ENCODE measurements at places on chromosomes 2 and 18. TPM values are rescaled to one million over a fixed set of nuclear protein-coding genes. Genes with fewer than 3 reads are reported as not detected.

GRCh38 chr18:67845035-67845434 is 328.5 kb upstream of the DSEL start:
- no peak for DNase-seq

- no peak for DNase-seq
These were observed 20.1 kb upstream of the MREG start for GRCh38 chr2:216033403-216033802.

DNA sequence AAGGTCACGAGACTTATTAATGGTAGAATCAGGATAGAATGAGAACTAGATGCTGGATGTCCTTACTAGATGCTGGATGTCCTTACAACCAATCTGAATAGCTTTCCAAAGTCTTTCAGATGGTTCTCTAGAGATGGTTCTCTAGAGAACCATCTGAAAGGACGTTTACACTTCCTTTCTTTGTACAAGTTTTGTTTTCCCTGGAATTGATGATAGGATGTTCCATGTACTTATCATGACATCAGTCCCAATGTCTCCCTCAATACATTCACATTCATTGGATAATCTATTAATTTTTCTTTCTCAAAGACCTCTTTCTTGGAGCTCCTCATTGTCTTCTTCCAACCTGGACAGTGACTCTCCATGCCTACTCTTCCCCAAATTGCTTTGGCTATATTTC is 28.2 kb upstream of the RUFY4 start:
- no peak for DNase-seq

DNA sequence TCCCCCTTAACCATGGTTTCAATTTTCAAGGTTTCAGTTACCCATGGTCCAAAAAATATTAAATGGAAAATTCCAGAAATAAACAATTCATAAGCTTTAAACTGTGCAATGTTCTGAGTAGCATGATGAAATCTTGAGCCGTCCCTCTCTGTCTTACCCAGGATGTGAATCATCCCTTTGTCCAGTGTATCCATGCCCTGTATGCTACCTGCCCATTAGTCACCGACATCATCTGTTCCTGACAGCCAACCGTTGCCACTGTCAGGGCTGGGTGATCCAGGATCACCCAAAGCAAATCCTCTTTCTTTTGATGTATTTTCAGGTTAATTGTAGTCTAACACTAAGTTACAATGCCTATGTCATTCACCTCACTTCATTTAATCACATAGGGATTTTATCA is 15.7 kb upstream of the OLA1 start:
- peak; percentile 50 for DNase-seq

DNA sequence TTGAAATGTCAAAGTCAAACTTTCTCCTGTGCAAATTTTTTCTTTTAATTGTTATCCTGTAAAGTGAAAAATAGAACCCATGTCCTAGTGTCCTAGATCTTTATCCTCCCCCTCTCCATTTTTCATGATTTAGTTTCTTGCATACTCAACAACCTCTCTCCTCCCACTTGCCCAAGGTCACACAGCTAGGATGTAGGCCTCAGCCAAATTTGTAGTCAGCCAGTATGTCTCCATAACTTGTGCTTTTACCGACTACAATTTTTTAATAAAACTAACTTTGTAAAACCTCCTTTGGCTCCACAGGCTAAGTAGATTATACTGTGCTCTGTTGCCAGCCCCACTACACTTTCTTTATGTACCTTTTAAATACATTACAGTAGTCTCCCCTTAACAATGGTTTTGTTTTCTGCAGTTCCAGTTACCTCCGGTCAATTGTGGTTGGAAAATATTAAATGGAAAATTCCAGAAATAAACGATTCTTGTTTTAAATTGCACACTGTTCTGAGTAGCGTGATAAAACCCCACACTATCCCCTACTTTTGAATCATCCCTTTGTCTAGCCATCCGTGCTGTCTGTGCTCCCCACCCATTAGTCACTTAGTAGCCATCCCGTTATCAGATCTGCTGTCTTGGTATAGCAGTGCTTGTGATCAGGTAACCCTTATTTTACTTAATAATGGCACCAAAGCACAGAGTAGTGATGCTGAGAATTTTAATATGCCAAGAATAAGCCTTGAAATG is 22.8 kb downstream of the GULP1 start:
- DNase-seq, result no peak

DNA sequence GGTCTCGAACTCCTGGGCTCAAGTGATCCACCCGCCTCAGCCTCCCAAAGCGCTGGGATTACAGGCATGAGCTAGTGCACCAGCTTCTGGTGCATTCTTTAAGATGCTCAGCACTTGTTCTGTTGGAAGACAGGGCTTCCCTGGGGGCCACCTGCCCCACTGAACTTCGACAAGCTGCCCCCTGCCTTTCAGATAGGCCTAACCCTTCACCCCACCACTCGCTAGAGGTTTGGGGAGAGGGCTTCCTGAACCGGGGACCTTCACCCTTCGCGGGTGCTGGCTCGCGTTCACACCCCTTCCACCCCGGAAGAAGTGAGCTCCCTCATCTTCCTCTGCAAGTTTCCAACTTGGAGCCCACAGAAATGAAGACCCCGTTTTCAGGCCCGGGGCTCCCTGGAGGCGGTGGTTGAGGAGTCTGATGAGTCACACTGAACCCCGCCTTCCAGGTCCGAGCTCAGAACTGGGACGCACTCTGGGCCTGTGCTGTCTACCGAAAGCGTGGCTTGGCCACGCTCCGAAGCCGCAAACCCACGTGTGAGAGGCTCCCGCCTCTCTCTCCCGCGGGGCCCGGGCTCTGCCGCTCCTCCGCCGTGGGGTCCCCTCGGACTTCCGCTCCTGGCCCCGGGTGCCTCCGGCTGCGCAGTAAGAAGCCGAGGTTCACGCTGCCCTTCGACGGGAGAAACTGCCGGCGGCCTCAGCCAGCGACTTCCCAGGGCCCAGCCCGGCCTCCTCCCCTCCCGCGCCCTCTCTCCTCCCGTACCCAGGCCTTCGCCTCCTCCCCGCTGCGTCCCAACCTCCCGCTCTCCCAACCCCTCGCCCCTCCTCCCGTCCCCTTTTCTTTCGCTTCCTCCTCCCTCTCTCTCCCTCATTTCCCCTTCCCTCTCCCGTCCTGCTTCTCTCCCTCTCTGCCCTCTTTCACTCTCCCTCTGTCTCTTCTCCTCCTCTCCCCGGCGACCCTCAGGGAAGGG is 47.5 kb upstream of the SP3 start:
- DNase-seq, result no peak

GRCh38 chr2:31997653-31998052 is 13.2 kb downstream of the MEMO1 start:
- no peak for DNase-seq

DNA sequence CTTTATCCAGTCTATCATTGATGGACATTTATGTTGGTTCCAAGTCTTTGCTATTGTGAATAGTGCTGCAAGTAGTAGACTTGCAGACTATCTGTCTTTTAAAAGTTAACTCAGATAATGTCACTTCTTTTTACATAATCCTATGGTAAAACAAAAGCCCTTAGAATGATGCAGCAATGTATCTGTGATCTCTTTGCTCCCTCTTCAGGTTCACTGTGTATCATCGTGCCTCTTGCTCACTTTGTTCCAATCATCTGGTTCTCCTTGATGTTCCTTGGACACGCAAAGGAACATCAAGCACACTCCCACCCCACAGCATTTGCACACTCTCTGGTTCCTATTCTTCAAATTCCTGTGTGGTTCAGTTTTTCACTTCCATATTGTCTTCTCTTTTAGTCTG is 472.5 kb upstream of the ZNF804A start:
- DNase-seq, result no peak

DNA sequence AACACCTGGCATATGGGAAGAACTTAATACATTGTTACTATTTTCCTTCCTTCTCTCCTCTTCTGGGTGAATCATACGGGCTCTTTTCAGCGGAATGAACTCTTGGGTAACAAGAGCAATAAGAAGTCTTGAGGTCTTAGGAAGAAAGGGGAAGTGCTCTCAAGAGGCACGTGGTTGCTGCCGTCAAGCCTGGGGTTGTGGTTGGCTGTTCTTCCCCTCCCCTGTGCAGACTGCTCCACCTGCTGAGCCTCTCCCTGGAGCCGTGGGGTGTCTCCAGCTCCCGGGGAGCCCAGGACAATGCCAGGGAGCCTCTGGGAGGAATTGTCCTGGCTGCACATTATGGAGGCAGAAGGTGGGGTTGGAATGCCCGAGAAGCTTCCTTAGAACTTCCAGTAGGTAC is 19.4 kb downstream of the TOGARAM2 start:
- DNase-seq, result no peak

- no peak for DNase-seq
These were observed 323.4 kb upstream of the UBE2E3 start for GRCh38 chr2:180657054-180657453.

DNA sequence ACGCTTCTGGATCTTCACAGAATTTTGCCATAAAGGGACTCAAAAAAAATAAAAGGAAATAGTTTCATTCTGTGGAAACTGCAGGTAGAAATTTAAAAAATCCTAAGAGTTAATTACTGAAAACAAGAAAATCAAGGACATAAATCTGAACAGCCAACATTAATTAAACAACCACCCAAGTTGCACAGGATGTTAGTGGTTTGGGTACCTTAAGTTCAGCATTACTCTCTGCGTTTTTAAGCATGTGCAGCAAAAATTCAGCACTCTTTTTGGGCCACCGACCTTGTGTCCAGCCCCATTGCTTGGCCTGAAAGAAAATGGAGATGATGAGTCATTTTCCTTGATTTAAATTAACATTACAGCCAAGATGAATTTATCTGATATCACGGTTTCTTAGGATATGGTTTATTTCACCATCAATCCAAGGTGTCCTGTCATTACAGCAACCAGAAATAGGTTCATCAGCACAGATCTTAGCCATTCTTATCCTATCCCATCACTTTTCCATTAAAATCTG is 3.3 kb upstream of the C18orf32 start:
- no peak for DNase-seq

- no peak for DNase-seq
These were observed 484.3 kb downstream of the THSD7B start for GRCh38 chr2:137249463-137250130.

- DNase-seq, result no peak
These were observed 24.3 kb downstream of the TRAPPC12 start for GRCh38 chr2:3403587-3404334.

DNA sequence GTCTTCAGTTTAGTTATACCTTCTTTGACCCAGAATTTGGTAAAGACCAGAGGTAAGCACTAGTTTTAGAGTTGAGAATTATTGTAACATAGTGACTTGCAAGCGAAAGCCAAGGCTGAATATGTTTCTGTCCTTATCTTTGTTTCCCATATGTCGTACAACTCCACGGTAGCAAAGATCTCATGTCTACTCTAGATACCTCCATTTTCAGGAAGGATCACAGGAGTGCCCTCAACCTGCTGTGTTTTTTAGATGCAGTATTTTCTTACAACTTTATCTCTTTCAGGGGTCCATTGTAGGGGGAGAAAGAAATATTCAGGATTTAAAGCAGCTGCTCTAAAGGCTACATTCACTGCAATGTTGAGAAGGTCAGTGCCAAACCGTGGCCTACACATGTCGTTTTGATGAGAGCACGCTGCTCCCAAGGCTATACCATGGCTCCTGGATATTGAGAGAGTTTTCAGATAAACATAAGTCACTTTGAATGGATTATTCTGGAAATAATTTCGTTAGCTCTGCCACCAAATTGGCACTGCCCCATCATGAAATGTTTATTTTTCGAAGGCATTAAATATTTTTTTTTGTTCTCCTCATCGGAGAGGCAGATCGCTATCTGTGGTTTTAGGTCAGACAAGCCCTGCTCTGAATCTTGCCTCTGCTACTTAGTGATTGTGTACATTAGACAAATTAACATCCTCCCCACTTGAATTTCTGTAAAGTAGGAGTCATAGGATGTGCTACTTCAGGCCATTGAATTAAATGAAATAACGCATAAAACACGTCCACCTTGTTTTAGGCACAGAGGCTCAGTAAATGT is 2.1 kb downstream of the RHBDD1 start:
- no peak for DNase-seq

DNA sequence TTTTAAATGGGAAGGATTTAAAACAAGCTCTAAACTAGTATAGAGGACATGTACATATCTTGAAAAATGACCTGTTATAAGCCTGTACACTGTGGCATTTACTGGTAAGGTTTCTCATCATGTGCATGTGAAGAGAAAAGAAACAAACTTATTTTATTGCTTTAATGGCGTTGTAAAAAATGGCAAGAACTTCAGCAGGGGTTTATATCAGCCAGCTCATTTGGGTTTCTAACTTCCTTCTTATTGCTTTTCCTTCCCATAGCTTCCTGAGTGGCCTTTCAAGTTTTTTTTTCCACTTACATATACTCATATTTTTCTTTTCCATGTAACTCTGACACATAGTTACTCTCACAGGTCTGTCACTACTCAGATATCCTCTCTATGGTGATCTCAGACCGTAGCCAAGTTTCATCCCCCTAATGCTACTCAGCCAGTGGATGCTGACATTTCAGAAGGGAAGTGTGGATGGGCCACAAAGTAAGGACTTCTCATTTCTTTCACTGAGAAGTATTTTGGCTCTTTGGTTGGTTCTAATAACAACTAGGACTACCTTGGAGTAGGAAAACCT is 198.2 kb downstream of the PARD3B start:
- DNase-seq, result no peak

- no peak for DNase-seq
These were observed 470.9 kb downstream of the MBD2 start for GRCh38 chr18:53753601-53754000.

GRCh38 chr2:15449556-15450236 is 111.4 kb downstream of the NBAS start:
- no peak for DNase-seq

- DNase-seq, result no peak
These were observed 943.1 kb upstream of the LRRTM1 start for GRCh38 chr2:81247648-81248047.

GRCh38 chr18:78583739-78584458 is 395.7 kb upstream of the SALL3 start:
- no peak for DNase-seq

GRCh38 chr2:75241696-75242095 is 42.4 kb upstream of the TACR1 start:
- DNase-seq, result no peak

- DNase-seq, result no peak
These were observed 92.6 kb downstream of the VAPA start for GRCh38 chr18:10006311-10006893.

- DNase-seq, result no peak
These were observed 4.4 kb downstream of the LYPD6B start for GRCh38 chr2:149042881-149043280.

DNA sequence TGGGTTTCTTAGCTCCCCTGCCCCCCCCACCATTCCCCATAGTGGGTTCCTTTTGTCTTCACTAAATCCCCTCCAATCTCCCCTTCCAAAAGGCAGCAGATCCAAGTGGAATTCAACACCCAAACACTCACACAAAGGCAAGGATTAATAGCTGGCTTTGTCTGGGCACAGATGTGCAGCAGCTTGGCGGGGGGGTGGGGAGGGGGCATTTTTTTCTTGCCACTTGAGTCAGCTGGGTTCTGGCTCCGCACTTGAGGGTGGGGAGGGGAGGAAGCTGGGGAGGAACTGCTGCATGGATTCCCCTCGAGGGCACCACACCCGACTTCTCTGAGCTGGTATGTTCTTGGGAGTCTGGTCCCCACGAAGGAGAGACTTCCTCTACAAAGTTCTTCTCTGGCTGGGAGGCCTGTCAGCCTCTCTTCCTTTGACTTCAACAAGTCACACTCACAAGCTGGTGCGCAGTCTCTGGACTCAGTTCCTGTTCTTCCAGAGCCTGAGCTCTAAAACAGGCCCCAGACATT is 36.0 kb downstream of the SERTAD2 start:
- no peak for DNase-seq

The STK39 gene
- 17.3 TPM for total RNA-seq

The RAX gene
- not detected for total RNA-seq

The SNED1 gene
- 0.77 TPM for total RNA-seq

The GYPC gene
- not detected for total RNA-seq

The APCDD1 gene
- not detected for total RNA-seq

The C2orf78 gene
- total RNA-seq, result not detected

The LRP1B gene
- 4.0 TPM for total RNA-seq

The CROCC2 gene
- total RNA-seq, result not detected

The HOXD11 gene
- not detected for total RNA-seq
